HT1080 (cell line): ENCODE measurements at places on chromosomes 1 and 21. TPM values are rescaled to one million over a fixed set of nuclear protein-coding genes. Genes with fewer than 3 reads are reported as not detected.

The LAMTOR2 gene
- 67.1 and 78.0 TPM in 2 replicates for total RNA-seq

The DRAXIN gene
- 0.32 and 0.57 TPM in 2 replicates for total RNA-seq

The PPM1J gene
- total RNA-seq, result 0.27 and 0.59 TPM in 2 replicates

The PKLR gene
- total RNA-seq, result not detected in 2 replicates

DNA sequence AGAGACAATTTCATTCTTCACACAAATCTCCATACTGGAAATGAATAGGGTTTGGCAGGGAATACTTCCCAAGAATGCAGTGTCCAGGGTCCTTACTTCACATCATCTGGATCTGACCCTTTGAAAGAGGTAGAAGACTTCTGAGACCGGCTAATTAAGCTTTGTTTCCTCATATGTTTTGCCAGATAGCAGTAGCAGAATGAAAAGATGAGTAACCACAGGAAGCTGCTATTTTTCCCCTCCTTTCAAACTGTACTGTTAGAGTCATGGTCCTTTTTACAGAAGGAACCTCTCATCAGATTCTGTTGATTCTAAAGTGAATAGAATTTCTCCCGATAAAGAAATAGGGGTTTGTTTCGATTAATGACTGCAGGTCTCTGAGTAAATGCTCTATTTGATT, 1.4 kb upstream of the OLFML3 start:
- no peak for DNase-seq

DNA sequence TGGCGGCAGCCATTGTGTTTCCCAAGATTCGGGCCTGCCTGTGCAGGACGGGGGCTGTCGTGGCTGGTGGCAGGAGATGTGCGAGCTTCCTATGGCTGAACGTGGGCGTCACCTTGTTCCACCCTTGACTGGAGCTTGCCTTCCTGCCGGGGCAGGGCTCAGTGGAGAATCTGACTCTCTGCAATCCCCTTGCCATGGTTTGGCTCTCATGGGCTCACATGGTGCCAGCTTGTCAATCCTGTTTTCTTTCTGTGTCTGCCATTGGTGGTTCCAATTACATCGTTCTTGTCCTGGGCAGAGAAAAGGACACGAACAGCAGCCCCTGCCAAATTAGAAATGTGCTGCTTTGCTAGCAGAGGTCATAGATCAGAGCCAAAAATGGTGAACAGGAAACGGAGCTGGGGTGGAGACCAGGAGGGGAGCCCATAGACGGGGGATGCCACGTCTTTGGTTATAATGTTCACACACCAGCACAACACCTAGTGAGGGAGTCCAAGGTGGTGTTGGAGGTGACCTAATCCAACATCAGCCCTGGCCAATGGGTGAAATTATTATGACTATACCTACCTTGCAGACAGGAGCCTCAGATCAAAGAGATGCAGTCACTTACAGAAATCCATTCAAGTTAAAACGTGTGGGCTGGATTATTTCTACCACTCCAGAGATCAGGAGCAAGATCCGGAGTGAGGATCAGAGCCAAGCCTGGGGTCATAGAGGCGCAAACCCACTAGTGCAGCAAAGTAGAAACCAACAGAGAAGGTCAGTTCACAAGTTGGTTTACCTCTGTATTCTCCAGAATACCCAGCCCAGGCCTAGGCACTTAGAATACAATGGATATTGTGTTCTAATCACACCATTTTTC, 253.1 kb downstream of the SIPA1L2 start:
- no peak for DNase-seq

- DNase-seq, result no peak
These were observed 692 bp upstream of the RALGPS2 start for GRCh38 chr1:178724376-178724727.

GRCh38 chr1:44294588-44295007, 60.5 kb downstream of the ERI3 start:
- peak; percentile 31 for DNase-seq

DNA sequence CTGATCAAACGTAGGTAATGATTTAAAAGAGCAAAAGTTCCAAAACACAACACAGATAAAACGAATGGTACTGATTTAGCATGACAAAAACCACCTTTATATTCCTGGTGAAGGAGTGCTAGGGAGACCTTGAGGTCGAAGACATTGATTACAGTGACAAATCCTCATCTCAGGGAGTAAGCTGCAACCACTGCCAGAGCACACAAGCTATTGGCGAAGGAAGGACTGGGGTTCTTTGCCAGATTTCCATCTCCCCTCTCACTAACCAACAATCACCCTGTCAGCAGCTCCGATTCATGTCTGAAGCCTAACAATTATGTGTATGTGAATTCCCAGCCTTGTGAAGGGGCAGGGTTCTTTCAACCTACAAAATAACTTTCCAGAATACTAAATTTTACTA, 40.2 kb upstream of the DMRTB1 start:
- no peak for DNase-seq

DNA sequence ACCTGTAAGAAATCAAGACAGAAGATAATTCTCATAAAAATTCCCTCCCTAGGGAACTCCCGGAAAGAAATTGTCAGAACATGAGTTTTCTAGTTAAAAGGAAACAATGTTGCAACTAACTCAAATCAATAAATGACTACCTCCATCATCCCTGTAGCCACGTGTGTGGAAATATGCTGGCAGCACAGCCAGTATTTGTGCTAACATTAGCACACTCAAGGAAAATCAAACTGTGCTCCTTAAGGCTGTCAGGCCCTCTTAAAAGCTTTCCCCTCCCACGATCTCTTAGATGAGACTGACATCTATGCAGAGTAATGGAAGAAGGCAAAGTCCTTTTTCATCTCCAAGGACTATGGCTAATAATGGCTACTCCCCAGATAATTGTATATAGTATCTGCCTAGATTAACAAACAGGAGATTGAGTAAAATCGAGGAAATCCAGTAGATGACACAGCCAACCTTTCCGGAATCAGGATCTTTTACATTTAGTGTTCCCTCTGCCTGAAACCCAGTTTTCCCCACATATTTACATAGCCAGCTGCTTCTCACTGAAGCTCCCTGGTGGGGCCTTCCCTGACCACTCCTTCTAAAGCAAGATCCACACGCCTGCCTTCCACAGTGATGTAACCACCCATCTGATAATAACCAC, 50.9 kb upstream of the NR5A2 start:
- no peak for DNase-seq

DNA sequence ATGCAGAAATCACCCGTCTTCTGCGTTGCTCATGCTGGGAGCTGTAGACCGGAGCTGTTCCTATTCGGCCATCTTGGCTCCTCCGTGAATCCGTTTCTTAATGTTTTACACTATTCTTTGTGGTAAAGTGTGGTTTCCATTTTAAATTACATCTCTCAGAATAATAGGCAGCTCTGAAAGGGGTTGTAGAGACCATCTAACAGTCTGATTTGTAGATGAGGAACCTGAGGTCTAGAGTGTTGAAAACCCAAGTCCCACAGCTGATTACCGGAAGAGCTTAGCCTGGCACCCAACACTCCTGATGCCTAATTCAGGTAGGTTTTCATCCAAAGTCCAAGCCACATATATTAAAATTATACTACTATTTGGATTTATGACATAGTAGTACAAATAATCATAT, 144.0 kb downstream of the LEPR start:
- DNase-seq, result no peak

DNA sequence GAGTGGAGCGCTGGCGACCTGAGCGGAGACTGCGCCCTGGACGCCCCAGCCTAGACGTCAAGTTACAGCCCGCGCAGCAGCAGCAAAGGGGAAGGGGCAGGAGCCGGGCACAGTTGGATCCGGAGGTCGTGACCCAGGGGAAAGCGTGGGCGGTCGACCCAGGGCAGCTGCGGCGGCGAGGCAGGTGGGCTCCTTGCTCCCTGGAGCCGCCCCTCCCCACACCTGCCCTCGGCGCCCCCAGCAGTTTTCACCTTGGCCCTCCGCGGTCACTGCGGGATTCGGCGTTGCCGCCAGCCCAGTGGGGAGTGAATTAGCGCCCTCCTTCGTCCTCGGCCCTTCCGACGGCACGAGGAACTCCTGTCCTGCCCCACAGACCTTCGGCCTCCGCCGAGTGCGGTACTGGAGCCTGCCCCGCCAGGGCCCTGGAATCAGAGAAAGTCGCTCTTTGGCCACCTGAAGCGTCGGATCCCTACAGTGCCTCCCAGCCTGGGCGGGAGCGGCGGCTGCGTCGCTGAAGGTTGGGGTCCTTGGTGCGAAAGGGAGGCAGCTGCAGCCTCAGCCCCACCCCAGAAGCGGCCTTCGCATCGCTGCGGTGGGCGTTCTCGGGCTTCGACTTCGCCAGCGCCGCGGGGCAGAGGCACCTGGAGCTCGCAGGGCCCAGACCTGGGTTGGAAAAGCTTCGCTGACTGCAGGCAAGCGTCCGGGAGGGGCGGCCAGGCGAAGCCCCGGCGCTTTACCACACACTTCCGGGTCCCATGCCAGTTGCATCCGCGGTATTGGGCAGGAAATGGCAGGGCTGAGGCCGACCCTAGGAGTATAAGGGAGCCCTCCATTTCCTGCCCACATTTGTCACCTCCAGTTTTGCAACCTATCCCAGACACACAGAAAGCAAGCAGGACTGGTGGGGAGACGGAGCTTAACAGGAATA, 4.2 kb downstream of the TFAP2E start:
- no peak for DNase-seq

DNA sequence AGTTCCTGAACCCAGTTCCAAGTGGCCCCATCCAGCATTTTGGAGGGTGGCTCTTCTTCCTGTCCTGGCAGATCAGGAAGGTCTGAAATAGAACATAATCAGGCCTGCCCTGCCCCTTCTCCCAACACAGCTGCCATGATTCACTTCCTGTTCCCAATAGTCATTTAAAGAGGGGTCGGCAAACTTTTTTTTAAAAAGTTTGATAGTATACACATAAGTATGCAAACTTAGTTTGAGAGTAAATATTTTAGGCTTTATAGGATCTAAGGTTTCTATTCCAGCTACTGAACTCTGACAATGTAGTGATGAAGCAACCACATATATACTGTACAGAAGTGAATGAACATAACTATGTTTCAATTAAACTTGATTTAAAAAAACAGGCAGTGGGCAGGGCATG, 66.4 kb downstream of the LUZP1 start:
- peak; percentile 86 for DNase-seq

DNA sequence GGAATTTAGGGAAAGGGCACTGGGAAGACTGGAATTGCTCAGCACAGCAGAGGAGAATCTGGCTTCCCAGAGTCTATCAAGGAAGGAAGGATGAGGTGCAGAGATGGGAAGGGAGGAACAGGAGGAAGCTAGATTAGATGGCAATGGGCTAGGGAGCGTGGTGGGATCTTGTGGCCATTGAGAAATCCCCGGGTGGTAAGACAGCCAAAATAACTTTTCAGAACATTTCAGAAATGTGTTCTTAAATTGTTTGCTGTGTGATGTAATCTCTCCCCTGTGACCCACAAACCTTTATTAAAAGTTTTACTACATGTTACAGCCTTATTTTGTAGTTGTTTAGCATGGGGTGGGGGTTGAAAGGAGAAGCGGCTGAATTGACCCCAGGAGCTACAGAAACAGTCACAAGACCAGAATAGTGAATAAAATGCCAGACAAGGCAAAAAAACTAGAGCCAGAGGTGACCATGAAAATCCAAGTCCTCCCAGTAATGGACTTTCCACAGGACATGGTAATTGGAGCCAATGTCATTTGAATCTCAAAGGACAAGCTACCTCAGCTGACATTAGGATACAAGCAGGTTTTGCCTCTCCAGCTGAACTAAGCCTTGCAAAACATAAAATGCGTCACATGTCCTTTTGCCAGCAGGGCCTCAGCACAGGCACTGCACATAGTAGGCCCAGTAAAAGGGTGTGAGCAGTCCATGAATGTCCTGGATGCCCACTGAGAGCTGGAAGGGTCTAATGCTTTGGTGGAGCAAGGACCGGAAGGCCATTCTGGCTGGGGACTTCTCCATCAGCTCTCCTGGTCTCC, 980 bp upstream of the AHCYL1 start:
- DNase-seq, result no peak

DNA sequence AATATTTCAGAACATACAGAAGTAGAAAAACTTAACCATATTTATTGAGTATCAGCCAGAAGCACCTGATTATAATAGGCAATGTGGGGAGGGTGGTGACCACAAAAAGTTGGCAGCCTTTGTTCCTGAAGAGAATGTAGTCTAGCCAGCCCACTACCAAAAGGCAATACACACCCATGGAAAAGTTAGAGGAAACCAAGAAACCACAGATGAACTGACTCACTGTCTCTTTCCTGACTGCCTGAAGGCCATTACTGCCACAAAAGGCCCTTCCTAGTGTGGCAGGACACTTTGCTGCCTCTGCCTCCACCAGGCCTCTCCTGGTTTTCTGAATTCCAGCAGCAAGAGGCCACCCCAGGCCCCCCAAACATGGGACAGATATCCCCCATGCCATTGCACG, 14.6 kb upstream of the PROX1 start:
- peak; percentile 77 for DNase-seq
